ENCODE measurements at places on chromosomes 1 and 21. TPM values are rescaled to one million over a fixed set of nuclear protein-coding genes. Genes with fewer than 3 reads are reported as not detected.

GRCh38 chr1:192830595-192831246 lies 21.9 kb downstream of the RGS2 start:
- peak; percentile 26 for DNase-seq

GRCh38 chr1:61332196-61332753 lies 249.9 kb downstream of the NFIA start:
- no peak for DNase-seq

NPHS2 gene
- not detected for total RNA-seq

NFASC gene
- total RNA-seq, result 17.6 TPM

ERO1B gene
- 1.1 TPM for total RNA-seq

DNA sequence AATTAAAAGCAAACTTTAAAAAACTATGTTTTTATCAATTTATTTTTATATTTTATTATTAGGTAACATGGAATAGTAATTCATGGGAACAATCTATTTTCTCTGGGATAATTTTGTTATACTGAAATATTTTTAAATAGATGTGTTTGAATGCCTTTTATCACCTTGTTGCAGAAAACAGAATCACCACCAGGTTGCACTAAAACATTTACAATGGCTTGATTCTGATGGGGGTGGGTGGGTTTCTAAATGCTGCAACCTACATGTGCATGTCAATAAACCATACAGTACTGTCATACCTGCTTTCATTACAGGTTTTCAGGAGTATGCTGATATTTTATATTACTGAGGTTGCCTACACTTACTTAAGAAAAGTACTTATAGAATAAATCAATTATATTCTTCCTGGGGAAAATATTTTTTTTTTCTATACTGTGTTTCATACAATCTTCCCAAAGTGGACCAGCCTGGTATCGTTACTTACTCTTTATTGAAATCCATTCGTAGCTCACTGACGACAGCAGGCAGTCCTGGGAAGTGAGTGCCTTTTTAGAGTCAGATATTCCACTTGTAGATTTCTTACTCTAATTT lies 132.8 kb downstream of the PTPRC start:
- peak; percentile 59 for DNase-seq

DNA sequence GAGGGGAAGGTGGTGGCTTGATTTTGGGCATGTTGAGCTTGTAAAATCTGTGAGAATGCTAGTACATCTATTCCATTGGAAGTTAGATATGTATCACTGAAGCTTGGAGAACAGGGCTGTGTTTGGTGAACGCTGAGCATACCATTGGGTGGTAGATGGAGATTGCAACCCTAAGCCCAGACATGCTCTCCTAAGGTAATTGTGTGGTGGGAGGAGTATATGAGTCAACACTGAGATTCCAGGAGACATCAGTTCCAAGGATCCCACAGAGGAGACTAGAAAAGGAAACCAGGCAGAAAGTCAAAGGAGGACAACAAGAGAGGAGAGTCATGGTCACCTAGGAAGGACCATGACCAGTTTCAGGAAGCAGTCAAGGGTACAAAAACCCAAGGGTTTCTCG lies 60.4 kb downstream of the KIF21B start:
- DNase-seq, result peak; percentile 30

PHLDA3 gene
- 7.6 TPM for total RNA-seq

DNA sequence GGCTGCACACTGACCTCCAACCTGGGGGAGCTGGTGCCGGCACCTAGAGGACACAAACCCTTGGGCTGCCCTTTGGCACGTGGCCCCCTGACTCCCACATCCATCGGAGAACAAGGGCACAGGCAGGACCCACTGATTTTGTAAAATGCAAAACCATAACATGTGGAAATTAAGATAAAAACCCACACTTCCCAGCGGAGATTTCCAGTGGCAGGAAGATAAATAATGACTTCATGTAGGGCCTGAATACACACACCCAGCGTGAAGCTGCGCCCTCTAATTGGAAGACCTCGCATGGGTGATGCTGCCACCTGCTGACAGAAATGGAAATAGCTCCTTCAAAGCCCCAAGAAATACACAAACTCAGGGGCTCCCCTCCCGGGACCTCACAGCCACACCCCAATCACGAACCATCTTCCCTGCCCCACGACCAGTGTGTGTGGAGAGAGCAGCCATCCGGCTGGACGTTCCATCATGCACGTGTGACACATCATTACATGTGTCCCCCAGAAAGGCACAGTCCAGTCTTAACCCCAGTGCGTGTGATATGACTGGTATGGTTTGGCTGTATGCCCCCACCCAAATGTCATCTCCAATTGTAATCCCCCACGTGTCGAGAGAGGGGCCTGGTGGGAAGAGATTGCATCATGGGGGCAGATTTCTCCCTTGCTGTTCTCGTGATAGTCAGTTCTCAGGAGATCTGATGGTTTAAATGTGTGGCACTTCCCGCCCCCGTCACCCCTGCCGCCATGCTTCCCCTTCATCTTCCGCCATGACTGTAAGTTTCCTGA lies 5.7 kb upstream of the TPRG1L start:
- DNase-seq, result peak; percentile 72

- no peak for DNase-seq
These were observed 4.7 kb upstream of the SLAMF1 start for GRCh38 chr1:160651433-160652064.

- no peak for DNase-seq
These were observed 141.8 kb upstream of the ADAMTS5 start for GRCh38 chr21:27108701-27109100.

GRCh38 chr1:40949563-40949962 lies 29.9 kb upstream of the CTPS1 start:
- DNase-seq, result no peak

- no peak for DNase-seq
These were observed 62.7 kb downstream of the ZNF684 start for GRCh38 chr1:40594187-40594531.

DNA sequence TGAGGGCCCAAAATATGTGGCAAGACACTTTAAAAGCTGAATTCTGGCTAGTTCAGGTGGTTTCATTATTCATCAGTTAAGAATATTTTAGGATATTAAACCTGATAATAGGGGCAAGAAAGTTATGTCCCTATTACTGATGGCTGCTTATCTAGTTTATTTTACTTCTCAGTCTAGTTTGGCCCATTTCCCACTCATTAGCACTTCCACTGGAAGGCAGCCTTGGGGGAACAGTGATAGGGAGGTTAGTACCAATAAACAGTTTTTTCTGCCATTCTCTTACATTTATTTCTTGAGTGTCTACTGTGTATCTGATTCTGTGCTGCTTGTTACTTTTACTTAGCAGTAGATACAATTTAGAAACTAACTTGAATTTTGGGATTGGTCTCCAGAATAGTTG lies 9.0 kb downstream of the PPP1R12B start:
- no peak for DNase-seq

GPR3 gene
- 2.6 TPM for total RNA-seq

- DNase-seq, result peak; percentile 48
These were observed 510.8 kb upstream of the B3GALT2 start for GRCh38 chr1:193697115-193697762.

LYPD8 gene
- 0.84 TPM for total RNA-seq

GRCh38 chr1:6110326-6110725 lies 64.6 kb downstream of the KCNAB2 start:
- no peak for DNase-seq

DNA sequence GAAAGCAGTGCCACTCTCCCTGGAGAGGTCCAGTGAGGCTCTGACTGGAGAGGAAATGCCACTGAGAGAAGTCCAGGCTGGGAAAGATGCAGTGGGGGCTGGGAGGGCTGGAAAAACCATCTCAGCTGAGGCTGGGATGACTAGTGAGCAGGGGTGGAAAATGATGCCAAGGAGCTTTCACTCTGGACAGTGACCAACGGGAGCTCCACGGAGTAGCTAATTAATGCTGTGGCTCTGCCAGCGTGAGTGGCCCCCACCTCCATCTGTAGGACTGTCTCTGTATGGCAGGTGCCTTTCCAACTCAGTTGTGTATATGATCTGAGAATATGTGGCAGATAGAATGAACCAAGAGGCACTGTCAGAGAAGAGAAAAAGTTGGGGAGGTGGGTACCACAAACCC lies 86.7 kb downstream of the DDX20 start:
- DNase-seq, result no peak

GRCh38 chr1:173666646-173667045 lies 3.0 kb downstream of the ANKRD45 start:
- DNase-seq, result peak; percentile 62

KCNA3 gene
- not detected for total RNA-seq

- peak; percentile 8 for DNase-seq
These were observed 403.6 kb downstream of the RRAGC start for GRCh38 chr1:38455829-38456530.

- no peak for DNase-seq
These were observed 15.3 kb downstream of the AKR7A3 start for GRCh38 chr1:19273106-19273843.

GRCh38 chr1:74689621-74690363 lies 16.2 kb upstream of the ERICH3 start:
- peak; percentile 62 for DNase-seq

GRCh38 chr1:13699936-13700520 lies at the start of gene PRDM2:
Gene PRDM2 (plus strand): TSS chr1:13700188. CDS start chr1:13715606, 15,418 bp downstream.
- peak; percentile 33 for DNase-seq

DNA sequence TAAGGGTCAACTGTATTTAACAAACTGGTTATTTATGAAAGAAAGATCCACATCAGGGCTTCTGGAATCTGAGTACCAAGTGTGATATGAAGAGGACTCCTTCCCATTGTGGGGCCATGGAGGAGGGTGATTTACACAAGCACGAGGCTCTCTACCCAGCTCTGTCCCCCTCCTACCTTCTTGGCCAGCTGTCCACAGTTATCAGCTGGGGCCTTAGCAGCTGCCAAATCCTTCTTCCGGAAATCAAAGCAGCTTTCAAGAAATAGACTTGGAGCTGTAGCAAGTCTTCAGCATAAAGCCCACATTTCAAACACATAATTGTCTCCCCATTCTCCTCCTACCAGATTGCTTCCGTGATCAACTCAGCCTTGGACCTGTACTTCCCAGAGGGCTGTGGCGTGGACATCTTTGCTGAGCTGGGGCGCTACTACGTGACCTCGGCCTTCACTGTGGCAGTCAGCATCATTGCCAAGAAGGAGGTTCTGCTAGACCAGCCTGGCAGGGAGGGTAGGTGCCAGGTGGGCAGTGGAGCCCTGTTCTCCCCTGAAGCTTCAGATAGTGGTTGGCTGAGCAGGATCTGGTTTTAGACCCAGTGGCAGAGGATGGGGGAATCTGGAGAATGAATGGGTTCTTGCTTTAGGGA lies 15.5 kb downstream of the AZIN2 start:
- no peak for DNase-seq

DNA sequence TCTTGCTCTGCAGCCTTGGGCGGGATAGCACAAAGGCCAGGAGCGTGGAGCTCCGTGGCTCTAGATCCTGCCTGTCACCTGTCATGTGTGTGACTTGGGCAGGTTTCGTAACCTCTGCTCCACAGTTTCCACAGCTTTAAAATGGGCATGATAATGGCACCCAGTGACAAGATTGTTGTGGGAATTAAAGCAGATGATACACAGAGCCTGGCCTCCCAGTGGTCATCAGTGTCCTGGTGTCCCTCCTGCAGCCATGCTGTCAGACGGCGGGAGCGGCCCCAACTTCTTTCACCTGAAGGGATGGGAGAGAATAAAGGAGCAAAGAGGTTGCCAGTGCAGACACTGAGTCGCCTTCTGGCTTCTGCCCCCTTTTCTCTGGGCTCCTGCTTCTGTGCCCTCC lies 61.5 kb downstream of the SLC37A1 start:
- no peak for DNase-seq

GRCh38 chr21:44818640-44819011 lies 764 bp upstream of the SUMO3 start:
- DNase-seq, result no peak

RNF186 gene
- not detected for total RNA-seq

PIGR gene
- 0.10 TPM for total RNA-seq

TFF2 gene
- 0.30 TPM for total RNA-seq

- no peak for DNase-seq
These were observed 36.6 kb downstream of the SRRM1 start for GRCh38 chr1:24679725-24680124.

LHX8 gene
- 1.6 TPM for total RNA-seq

DNA sequence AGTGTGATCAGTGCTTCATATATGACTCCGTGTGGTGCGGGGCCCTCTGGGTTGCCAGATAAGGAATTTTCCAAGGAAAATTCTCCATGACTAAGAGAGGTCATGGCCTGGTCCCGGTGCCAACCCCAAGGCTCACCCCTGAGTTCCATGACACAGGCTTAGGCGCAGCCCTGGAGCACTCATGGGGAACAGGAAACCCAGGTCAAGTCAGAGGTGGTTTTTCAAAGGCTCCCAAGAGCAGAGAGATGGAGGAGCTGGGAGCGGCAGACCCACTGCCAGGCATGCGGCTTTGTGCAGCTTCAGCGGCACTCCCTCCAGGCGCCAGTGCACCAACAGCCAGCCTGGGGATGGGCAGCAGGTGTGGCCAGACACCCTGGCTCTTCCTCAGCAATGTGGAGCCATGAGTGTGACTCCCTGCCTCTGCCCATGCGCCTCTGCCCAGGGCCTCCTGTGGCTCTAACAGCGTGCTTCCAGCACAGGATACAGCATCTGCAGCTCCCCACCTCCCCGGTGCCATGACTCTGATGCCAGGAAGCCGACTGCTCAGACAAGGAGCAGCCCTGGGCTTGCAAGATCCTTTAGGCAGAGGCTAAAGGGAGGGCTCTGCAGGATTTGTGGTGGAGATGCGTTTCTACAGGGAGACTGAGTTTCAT lies 47.3 kb downstream of the GPR161 start:
- peak; percentile 14 for DNase-seq

DNA sequence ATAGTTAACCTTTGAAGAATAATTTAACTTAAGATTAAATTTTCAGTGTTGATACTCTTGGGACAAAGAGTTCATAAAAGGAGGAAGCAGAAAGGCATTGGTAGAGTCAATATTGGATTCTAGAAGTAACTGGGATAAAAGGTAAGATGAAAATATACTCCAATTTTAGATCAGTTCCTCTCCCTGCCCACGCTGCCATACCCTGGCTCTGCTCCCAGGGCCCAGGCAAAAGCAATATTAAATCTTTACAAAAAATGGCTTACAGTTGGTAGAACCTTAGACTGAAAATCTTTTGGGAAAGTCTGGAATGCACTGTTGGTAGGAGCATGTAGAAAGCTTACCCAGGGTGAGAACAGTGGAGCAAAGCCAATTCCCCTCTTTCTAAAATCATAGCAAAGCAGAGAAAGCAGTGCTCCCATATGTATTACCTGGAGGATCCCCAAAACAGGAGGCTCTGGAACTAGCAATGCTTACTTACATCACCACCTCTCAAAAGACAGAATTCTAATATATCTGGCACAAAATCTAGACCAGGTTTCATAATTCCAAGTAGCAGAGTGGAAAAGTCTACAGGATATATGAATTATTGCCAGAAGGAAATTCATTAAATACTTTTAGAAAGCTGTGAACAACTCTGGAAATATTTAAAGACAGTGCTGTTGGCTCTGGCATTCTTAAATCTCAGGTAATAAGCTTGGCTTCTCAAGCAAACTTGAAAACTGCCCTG lies 24.5 kb downstream of the KIAA0319L start:
- no peak for DNase-seq

GRCh38 chr1:216325946-216326345 lies 97.3 kb downstream of the USH2A start:
- peak; percentile 13 for DNase-seq

DNA sequence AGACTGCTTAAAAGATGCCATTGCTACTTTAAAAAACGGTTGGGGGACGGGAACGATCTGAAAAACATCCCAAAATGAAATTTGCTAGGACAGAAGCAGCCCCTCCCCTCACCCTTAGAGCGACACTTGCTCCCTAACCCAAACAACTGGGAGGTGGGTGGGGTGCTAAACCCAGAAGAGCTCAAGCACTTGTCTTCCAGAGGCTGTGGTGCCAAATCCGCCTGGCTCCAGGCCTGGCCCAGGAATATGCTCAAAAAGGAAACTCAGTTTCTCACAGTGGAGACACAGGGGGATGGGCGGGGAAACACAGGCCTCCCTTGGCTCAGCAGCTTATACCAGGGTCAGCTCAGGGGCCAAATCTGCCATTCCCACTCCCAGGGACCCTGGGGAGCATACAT lies 644 bp upstream of the PBXIP1 start:
- peak; percentile 29 for DNase-seq

All from M059J (cell line).